ENCODE measurements at places on chromosomes 1 and 21.

GRCh38 chr1:244901400-244902015, 37.2 kb upstream of the HNRNPU start:
- no peak for DNase-seq

DNA sequence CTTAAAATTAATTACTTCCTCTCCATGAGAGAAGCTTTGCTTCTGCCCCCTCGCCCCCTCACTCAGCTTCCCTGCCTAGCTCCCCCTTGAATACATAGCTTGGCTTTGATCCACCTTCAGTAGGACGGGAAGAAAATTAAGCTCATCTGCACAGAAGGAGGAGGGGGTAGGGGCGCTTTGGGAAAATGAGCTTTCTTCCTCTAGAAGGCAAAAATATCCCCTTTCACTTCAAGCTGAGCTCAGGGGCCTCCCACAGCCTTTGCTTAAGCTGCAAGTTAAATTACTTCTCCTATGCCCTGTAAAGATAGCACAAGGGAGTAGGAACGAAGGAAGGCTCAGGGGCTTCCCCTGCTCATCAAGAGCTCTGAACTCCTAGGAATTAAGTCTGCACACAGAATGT, 65.2 kb upstream of the GOLT1A start:
- DNase-seq = no peak

GRCh38 chr1:197659171-197659570, 116.1 kb downstream of the DENND1B start:
- no peak for DNase-seq

- peak; percentile 89 for DNase-seq
These were observed 170.8 kb downstream of the S1PR1 start for GRCh38 chr1:101407505-101408211.

DNA sequence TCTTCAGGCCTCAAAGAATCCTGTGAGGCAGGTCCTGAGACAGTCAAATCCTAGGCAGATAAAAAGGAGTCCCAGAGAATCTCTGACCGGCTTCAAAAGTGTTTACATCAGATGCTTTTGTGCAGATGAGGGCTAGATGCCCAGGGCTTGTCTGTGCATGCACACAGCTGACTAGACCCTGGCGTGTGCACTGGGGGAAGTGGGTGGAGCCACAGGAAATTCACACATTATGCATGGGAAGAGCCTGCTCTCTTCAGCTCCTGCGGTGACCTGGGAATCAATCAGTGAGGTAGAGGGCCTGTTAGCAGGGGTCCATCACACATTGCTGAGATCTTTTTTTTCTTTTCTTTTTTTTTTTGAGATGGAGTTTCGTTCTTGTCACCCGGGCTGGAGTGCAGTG, 36.6 kb upstream of the NHLH2 start:
- no peak for DNase-seq

DNA sequence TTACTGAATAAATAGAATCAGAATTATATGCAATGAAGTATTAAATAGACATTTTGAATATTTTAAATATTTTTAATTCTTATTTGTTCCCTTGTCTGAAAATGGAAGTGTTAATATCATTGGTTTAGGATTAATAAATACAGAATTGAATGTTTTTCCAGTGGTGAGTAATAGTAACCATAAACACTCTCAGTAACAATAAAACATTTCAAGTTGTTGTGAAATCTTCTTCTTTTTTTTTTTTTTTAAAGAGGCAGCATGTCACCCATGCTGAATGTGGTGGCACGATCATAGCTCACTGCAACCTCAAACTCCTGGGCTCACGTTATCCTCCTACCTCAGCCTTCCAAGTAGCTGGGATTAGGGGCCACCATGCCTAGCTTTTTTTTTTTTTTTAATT, 86.2 kb upstream of the ZBTB18 start:
- no peak for DNase-seq

- no peak for DNase-seq
These were observed 138.0 kb downstream of the RERE start for GRCh38 chr1:8679395-8679800.

DNA sequence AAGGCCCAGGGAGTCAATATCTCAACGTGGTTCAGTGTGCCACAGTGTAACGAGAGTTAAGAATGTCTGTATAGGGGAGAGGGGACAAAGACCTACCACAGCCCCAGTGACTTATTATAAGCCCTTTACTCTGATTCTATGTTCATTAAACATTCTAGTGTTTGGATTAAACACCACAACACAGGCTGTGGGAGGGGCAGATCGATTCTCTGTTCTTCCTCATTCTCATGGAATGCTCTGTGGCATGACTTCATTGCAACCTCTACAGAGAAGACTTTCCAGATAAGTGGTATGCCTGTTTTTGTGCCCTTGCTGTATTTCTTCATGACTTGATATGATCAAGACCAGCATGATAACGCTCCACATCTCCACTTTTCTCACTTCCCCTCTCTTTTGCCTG, 39.0 kb upstream of the CD5L start:
- no peak for DNase-seq

- no peak for DNase-seq
These were observed 48.0 kb downstream of the DMAP1 start for GRCh38 chr1:44261171-44261817.

DNA sequence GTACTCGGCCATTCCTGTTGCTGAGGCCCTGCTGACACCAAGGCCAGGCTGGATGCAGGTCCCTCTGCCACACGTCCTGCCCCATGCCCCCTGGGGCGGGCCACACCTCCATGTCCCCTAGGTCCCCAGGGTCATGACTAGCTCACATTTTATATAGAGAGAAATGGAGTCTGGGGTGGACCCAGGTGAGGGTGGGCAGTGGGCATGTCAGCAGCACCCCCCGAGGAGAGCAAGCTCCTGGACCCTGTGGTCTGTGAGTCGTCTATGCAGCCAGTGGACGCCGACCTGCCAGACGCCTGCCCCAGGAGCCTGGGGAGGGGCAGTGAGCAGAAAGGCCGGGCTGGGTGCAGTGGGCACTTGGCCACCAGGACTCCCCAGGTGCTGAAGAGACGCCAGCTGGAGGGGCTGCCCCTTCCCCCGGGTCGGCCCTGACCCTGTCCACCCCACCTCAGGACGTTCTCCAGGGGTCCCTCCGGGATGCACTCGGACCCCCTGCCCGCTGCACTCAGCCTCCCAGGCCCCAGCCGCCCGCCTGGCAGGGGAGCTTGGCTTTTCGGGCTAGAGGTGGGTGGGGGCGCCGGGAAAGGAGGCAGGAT, 15.9 kb downstream of the SAMD11 start:
- no peak for DNase-seq

DNA sequence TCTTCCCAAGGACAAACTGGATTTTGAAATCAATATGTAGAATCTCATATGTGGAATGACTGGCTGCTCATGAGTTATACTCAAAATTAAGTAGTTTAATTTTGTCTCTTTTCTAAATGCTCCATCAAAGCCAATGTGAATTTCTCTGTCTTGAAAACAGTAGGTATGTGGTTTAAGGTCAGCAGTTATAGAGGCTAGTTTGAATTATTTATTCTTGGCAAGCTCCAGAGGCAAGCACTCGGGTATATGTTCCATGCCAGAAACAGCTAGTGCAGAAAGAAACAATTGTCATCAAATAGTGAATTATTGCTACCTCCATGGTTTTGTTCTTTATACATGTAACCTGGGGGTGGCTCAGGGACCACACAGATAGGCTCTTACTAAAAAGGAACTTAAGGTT, 63.5 kb downstream of the LRIG2 start:
- no peak for DNase-seq

- DNase-seq = no peak
These were observed 32.1 kb downstream of the SH3BP5L start for GRCh38 chr1:248793592-248793991.

DNA sequence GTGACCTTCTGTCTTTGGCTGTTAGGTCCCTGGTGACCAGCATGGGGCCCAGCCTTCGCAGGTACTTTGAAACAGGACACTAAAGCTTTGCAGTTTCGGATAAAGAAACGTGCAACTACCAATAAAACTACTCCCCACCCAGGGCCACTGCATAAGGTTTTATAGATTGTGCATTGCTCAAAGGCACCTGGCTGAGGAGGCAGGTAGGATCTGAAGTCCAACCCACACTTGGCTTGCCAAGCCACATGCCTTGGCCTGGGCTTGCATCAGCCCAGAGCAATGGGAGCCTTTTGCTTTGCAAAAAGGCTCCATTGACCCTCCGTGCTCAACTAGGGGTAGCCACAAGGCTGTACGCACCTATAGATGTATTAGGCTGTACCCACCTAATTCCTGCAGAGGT, 84.4 kb upstream of the SYT6 start:
- no peak for DNase-seq

GRCh38 chr1:208511242-208511860, 267.2 kb upstream of the PLXNA2 start:
- DNase-seq = no peak

- DNase-seq = no peak
These were observed 90.4 kb upstream of the AKT3 start for GRCh38 chr1:243940451-243940850.

GRCh38 chr1:34328281-34328799, 151.6 kb downstream of the C1orf94 start:
- DNase-seq = no peak

DNA sequence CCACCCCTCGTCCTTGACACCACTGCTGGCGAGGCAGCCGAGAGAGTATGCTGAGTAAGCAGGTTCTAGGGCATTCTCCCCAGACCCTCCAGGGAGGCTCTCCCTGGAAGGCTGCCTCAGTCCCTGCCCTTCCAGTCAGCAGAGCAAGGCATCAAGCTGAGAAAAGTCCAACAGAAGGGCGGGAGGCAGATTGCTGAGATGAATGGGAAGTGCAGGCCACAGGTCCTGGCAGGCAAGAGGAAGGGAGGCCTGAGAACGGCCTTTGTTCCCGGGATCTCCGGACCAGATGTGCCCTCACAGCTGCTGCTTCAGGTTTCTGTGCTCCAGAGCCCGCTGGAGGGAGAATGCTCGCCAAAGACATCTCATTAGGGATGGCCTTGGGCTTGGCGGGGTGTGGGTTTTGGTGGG, 270.0 kb upstream of the VAMP3 start:
- no peak for DNase-seq

DNA sequence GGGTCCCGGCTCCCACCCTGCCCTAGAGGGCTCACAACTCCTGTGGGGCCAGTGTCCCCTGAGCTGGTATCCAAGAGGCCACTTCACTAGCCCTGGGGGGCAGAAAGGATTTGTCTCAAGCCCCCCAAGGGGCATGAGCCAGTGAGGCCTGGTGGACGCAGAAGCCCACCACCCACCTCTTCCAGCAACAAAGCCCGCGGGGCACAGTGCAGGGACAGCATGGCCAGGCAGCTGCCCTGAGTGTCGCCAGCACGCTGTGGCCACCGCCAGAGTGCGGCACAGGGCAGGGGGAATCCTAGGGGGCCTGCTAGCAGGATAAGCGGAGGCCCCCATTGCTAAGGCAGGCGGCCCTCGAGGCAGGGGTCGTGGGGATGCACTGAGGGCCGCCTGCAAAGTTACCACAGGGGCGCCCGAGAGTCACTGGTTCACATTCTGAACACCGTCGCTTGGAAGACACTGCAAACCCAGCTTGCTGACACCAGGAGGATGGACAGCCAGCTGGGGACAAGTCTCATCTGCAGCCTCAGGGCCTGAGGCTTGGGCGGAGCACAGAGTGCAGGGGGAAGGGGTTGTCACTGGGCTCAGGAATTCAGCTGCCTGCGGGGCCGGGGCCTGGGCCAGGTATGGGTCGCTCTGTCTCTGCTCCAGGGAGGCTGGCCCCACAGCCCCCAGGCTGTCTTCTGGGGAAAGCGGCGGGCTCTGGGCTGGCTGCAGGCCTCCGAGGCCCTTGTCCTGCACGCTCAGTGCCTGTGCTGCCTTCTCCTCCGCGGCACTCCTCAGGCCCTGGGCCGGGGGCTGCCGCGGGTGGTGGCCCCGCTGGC, 26.8 kb downstream of the SLC19A1 start:
- DNase-seq = no peak

DNA sequence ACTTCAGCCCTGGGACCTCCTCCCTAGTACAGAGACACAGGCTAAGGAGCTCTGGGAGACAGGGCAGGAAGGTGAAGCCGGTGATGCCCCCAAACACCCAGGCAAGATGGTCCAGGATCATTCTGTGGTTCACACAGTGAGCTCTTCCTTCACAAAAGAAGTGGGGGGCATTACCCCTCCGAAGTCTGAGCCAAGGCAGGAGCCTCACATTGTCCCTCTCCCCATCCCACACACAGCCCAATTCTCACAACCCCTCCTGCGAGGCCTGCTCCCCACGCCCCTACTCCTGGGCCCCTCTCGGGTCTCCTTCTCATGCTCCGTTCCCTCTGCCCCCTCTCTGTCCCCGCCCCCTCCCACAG, 10.7 kb downstream of the MEF2D start:
- no peak for DNase-seq

- no peak for DNase-seq
These were observed 66.4 kb downstream of the PSMG1 start for GRCh38 chr21:39116761-39117439.

- no peak for DNase-seq
These were observed 357.6 kb upstream of the NR5A2 start for GRCh38 chr1:199669916-199670315.

GRCh38 chr21:44299458-44300261, at the start of gene PFKL:
TSS of gene PFKL (plus strand) at chr21:44300053. CDS start at chr21:44300106, 53 bp downstream.
- peak; percentile 95 for DNase-seq

GRCh38 chr1:61131716-61132115, 49.4 kb downstream of the NFIA start:
- DNase-seq = no peak

DNA sequence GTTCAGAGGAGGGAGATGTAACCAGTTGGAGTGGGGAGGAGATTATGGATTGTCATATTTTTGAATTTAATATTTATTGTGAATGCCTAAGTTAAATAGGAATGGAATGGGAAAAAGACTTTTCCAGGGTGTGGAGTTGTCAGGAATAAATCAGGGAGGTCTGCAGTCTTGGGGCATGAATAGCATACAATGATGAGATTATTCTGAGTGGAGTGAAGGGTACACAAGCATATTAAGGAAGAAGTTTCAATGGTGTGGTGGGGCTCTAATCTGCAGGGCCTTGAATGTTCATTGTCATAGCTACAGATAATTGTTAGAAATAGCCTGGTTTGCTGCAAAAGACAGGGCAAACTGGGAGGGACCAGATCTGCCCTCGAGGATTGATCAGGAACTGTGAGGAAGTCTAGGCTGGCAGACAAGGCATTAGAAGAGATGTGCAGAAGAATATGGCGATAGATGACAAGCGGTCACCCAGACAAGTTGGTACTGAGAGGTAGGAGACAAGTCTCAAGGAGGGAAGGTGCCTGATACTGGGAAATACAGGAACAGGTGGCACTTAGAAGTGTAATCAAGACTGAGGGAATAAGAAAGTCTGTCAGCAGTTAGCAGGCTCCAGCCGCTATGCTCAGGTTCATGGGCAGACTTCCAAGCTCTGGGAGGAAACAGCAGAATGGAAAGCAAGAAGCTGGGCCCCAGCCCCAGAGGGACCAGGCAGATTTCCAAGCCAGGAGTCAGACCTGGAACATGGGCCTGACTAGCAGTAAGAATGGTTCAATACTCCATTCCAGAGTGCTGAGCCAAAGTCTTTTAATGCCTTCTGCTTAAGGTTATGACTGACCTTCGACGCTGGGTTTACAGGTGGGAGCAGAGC, 20.9 kb upstream of the RGL1 start:
- peak; percentile 46 for DNase-seq

Data from RPMI8226 (cell line).